ENCODE measurements at places on chromosomes 7 and 10. TPM values are rescaled to one million over a fixed set of nuclear protein-coding genes. Genes with fewer than 3 reads are reported as not detected.

CH25H gene
- total RNA-seq, result 0.48 TPM

RAB19 gene
- total RNA-seq, result not detected

ACBD7 gene
- total RNA-seq, result not detected

PPP2R2D gene
- 43.2 TPM for total RNA-seq

TUBAL3 gene
- not detected for total RNA-seq
